GM06990 (cell line): ENCODE measurements at places on chromosomes 3 and 15.

DNA sequence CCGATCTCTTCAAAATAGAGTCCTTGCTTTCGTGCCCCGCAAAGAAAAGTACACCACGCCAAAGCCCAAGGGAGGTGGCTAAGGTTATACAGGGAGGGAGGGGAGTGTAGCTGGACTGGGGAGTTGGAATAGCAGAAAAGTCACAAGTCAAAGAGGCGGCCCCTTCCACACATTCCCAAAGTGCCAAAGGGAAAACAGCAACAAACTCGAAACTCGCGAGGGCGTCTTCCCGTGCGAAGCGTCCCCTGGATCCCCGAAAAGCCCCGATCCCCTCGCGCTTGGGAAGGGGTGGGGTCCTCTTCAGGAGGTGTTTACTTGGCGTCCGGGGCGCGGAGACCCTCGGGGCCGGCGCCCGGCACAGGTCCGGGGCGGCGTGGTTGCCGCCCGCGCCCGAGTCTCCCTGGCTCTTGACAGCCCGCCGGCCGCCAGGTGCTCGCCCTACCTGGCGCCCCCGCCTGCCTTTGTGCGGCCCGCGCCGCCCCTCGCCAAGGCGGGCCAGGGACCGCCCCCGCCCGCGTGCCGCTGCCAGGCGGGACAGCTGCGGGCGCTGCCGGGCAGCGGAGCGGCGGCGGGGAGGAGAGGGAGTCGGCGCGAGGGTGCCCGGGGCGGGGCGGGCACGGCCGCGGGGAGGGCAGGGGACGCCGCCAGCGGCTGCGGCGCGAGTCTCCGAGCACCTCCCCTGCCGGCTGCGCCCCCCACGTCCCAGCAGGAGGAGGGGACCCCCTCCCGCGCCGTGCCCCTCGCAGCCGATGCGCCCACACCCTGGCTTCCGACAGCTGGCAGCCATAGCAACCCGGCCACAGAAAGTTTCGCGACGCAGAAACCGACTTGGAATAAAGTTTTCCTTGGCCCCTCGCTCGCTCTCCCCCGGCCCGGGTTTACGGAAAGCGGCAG, 966 bp downstream of the MYO1E start:
- DNase-seq, result peak; percentile 53

GRCh38 chr3:83224101-83224868, 1462.8 kb upstream of the GBE1 start:
- no peak for DNase-seq

GRCh38 chr3:163548015-163548414, 1530.3 kb downstream of the SI start:
- no peak for DNase-seq

DNA sequence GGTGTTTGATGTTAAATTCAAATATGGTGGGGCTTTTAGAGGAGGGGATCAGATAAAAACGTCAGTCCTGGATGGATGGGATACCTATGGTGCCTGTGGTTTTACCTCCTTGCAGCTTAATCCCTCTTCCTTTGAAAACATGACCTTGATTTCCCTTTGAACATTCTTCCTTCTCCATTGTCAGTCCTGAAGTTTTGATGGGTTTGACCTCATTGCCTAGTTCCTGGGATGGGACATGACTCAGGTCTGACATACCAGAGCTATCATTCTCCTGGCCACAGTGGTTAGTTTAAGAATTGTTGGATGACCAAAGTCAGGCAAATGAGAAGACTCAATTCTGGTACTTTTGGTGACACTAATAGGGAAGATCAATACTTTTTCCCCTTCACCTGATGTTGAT, 87.2 kb downstream of the PRICKLE2 start:
- no peak for DNase-seq

DNA sequence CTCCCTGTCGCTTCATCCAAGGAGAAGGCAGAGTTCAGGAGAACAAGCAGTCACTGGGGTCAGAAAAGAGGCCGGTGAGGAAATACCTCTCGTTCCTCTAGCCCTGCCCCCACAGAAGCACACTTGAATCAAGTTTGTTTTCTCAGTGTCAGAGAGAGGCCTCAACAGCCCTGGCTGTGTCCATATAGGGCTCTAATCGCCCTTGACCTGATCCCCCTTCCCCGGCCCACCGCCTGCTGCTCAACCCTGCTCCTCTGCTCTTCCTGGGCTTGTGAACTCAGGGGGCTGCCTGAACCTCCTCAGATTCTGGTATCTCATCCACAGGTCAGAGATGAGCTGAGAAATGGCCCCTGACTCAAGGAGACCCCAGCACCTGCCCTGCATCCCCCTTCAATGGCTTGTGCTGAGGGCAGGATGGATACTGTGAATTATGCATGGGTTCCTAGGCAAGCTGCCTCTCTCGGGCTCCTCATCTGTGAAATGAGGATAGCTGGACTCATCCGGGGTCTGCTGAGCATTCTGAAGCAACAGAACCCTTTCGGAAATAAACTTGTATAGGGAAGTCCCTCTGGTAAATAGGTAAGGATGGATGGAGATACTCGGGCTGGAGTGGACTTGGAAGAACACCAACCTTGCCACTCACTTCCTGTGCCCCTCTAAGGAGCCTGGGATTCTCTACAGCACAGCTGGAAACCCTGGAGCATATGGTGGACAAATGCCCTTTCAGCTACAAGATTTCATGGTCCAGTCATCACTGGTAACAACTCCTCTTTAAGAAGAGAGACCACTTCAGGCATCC, 147.5 kb downstream of the STT3B start:
- no peak for DNase-seq

DNA sequence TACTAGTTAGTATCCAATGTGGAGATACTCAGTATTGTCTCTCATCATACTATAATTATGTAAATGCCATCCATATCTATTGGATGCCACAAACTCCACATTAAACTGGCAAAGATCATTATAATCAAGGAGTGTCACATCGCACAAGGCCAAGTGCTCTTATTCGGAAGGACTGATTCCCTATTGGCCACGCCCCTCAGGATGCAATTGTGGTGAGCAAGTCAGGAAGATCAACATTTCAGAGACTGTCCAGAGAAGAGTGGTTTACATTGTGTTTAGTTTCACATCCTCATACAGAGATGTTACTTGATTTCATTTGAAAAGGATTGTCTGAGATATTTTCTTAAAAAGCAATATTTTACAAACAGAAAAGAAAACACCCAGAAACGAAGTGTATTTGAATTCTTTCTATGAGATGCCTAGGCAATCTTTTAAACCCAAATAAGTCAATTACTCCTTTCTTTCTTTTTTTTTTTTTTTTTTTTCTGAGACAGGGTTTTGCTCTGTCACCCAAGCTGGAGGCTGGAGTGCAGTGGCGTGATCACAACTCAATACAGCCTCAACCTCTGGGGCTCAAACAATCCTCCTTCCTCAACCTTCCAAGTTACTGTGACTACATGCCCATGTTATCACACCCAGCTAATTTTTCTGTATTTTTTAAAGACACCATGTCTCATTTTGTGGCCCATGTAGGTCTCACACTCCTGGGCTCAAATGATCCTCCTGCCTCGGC, 369.1 kb downstream of the RBMS3 start:
- peak; percentile 4 for DNase-seq

GRCh38 chr3:69803681-69804270, 64.5 kb downstream of the MITF start:
- no peak for DNase-seq

- DNase-seq, result no peak
Measured at GRCh38 chr3:71488391-71488809, 95.1 kb downstream of the FOXP1 start.

DNA sequence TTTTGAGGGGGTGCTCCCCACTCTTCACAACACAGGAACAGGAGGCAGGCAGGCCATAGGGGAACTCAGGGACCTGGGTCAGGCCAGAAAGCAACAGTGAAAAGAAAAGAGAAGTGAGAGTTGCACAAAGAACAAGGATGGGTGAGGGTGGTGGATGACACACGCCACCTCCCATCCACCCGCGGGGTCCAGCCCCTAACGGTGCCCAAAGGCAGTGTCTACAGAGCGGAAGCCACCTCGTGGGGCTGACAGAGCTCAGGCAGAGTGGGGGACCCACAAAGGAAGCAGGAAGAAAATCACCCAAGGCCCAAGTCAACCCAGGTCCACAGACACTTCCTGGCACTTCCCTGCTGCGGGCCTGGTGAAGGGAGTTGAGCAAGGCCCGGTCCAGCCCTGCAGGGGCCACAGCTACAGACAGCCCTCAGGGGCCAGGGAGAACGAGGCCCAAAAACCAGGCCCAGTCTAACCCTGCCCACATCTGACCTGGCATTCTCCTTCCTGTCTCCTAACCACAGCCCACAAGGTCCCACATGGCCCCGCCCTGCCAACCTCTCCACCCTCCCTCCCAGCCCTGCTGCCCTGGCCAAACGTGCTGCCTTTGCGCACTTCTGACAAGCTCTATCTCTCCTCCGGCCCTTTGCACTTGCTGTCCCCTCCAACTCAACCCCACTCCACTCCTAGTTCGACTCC, 5.9 kb downstream of the NUP210 start:
- peak; percentile 90 for DNase-seq

- DNase-seq, result peak; percentile 62
Measured at GRCh38 chr15:64634027-64634426, 141.4 kb downstream of the RBPMS2 start.

GRCh38 chr3:50430191-50430590, 70.9 kb upstream of the TMEM115 start:
- DNase-seq, result no peak

DNA sequence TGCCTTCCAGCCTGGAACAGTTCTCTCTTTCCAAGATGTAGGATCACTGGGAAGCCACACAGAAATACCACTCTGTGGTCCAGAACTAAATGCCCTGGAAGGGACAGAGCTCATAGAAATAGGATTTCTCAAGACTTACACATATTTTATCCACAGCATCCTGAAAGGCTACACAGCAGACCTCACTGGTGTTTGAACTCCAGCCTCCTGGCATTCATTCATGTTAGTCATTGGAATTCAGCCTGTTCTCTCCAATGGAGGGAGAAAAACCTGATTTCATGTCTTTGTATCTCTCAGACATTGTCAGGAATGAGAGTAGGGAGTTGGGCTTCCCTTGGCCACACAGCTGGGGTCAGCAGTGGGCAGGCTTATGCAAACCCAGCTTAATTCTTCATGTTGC, 121.1 kb upstream of the PPP2R3A start:
- DNase-seq, result no peak

- DNase-seq, result no peak
Measured at GRCh38 chr3:158776531-158776930, 25.3 kb upstream of the MFSD1 start.

DNA sequence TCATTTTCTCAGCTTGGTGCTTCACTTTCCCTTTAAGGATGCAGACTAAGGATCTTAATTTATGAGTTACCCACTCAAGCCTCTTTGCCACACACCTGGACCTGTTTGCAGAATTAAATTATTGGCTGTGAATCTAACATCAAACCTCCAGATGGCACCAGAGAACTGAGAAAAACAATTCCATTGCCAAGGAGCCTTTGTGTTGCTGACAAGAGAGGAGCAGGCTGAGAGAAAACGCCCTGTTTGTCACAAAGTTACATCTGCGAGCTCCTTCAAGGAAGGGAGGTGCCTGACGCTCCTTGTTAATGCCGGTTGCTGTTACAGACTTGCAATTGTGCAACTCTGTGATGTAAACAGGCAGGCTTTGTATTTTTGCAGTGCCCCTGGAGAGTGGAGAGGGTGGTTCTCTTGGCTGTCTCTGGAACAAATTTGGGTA, 36.3 kb upstream of the TMC3 start:
- no peak for DNase-seq

GRCh38 chr3:98972155-98972554, 70.7 kb upstream of the DCBLD2 start:
- DNase-seq, result no peak

DNA sequence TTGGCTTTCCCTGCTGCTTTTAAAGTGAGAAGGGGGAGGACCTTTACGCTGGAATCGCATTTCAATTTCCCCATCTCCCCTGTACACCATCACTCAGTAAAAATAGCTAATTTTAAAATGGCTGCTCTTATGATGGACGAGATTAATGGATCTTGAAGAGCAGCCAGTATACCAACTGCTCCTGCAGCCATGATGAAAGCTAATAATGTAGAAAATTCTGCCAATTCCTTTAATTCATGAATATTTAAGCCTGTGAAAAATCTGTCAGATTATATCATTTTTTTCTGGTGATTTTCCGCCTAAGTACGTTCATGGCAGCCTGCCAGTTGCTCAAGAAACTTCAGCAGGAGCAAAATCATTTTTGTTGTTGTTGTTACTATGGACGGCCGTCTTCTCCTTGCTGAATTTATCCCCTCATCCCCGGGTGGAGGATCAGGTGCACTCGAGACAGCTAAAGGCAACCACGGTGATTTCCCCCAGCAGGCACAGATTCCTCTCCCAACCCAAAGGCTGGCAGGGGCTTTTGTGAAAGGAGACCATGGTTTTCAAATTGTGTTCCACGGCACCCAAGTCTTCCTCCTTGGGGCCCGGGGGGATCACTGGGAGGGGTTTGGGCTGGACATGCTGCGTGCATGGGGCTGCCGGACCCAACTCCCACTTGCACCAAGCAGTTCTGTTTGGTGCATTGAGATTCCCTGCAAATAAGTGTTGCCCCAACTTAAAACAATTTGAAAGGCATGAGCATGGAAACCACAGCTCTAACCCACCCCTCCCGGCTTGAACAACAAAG, 289.6 kb downstream of the UACA start:
- DNase-seq, result no peak

- DNase-seq, result no peak
Measured at GRCh38 chr3:105334138-105334882, 32.4 kb upstream of the ALCAM start.

- DNase-seq, result no peak
Measured at GRCh38 chr3:161320837-161321236, 50.5 kb downstream of the SPTSSB start.

DNA sequence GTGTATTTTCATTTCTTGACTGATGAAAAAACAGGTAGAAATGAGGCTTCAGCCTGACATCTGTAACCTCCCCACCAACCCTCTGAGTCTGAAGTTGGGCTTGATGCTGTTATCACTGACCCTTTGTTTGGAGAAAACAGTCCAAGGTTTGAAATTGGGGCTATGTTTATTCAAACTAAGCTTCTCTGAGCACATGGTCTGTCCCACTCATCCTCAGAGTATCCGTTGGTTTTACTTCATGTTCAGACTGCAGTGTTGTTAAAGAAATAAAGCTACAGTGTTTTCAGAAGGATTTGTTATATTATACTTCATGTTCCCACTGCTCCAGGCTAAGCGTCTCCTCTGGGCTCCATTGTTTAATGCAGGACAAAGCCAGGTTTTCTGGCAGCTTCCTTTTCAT, 6.0 kb downstream of the MAPKBP1 start:
- no peak for DNase-seq

GRCh38 chr3:79497447-79498111, 270.2 kb downstream of the ROBO1 start:
- DNase-seq, result no peak

- no peak for DNase-seq
Measured at GRCh38 chr3:19220311-19220710, 72.0 kb downstream of the KCNH8 start.

- DNase-seq, result peak; percentile 28
Measured at GRCh38 chr3:99970198-99970597, 144.1 kb downstream of the FILIP1L start.

GRCh38 chr3:195114786-195115599, 156.0 kb downstream of the XXYLT1 start:
- DNase-seq, result no peak

- DNase-seq, result no peak
Measured at GRCh38 chr15:73028831-73029451, 23.3 kb upstream of the NEO1 start.
